ENCODE measurements at places on chromosomes 7 and 10.

DNA sequence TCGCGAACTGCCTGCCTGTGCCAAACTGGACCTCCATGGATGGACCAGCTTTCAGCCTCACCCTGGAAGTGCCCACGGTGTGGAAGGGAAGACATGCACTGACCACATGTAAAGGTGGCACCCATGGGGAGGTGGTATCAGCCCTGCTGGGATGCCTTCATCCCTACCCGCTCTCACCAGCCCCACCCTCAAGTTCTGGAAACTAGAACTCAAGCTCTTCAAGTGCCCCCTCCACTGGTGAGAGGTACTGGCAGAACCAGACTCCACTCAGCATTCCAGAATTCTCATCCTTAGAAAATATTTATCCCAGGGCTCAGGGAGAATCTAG lies 5.9 kb downstream of the ZNF488 start:
- no peak for DNase-seq

DNA sequence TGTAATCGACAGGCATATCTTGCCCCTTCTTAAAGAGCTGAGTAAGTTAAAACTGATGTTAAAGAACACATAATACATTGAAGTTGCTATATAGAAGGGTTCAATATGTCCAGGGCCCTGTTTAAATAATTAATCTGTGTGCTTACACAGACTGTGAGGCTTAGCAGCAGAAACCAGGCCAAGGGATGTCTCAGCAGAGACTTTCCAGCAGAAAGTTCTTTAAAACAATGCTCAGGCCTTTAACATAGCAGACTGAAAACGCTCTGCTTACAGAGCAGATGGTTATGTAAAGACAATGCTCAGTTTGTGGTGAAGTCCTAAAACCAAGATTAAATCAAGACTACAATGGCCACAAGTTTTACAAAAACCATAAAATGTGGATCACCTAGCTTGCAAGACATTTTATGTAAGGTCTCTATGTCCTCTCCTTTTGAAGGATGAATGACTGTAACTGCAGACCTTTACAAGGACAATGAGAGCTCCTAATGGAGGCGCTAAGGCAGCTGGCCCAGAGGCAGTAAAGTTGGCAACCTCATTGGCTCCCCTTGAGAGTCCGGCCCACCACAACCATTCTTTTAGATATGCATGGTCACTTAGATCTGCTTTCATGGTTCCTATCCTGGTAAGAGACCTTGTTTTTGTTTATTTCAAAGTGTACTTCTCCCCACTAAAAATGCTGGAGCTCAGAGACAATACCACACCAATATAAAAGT lies 56.3 kb downstream of the FZD1 start:
- DNase-seq, result no peak

- no peak for DNase-seq
Measured at GRCh38 chr7:86592185-86592584, 51.5 kb upstream of the GRM3 start.

DNA sequence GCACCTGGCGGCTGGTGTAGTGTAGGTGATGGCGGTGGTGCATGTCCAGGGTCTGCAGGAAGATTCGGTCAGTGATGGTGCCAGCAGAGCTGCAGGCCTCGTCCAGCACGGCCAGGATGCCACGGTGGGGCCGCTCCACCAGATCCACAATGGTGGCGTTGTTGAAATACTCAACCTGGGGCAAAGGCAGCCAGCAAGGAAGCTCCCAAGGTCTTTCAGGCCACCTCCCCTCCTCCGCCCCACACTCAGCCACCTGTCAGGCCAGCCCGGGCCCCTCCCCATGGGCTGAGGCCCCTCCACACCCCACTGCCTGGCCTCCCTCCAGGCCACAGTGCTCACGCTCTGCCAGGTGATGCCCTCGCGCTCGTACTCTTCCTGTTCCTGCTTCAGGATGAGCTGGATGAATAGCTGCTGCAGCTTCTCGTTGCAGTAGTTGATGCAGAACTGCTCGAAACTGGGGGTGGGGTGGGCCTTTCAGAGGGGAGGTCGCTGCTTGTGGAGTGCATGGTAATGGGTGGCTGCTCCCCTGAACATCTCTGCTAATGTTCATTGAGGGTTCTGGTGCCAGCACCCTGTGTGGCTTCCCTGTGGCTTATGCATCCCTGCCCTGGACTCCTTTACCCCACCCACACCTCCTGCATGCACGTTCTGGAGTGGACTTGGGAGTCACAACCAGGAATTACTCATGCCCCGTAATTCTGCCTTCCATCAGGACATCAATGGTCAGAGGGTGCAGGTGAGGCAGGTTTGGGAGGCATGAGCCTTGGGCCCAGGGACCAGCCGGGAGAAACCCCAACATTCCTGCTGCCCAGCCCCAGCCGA lies 8.9 kb downstream of the MYO1G start:
- DNase-seq, result no peak

DNA sequence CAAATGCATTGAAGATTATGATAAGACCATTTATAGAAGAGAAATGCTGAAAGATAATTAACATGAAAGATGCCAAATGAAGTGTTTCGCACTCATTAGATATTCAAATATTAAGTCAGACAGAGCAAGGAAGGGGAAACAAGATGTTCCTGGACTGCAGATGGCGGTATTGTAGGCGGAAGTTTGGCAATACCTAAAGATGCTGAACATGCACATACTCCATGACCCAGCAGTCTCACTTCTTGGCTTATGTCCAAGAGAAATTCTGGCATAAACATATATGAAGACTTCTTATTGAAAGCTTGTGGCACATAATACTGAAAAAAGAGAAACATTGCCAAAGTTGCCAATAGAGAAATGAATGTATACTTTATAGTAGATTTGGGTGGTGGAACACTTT lies 325.4 kb upstream of the SEMA3C start:
- DNase-seq, result no peak

DNA sequence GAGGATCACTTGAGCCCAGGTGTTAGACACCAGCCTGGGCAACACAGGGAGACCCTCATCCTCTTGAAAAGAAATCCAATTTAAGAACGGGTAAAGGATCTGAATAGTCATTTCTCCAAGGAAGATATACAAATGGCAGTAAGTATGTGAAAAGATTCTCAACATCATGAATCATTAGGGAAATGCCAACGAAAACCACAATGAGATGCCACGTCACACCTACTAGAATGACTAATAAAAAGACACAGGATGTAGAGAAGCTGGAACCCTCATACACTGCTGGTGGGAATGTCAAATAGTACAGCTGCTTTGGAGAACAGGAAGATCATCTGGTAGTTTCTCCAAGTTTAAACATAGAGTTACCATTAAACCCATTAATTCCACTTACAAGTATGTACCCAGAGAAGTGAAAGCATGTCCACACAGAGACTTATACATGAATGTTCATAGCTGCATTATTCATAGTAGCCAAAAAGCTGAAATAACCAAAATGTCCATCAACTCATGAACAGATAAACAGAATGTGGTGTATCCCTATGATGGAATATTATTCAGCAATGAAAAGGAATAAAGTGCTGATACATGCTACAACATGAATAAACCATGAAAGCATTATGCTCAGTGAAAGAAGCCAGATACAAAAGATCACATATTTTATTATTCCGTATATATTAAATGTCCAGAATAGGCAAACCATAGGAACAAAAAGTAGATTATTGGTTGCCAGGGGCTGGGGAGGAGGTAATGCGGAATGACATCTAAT lies 13.1 kb upstream of the ZMIZ2 start:
- no peak for DNase-seq

- no peak for DNase-seq
Measured at GRCh38 chr10:73876157-73876556, 1.8 kb upstream of the CAMK2G start.

GRCh38 chr7:124688991-124689390 lies 76.6 kb downstream of the GPR37 start:
- DNase-seq, result no peak

GRCh38 chr10:95422233-95422632 lies 131.4 kb upstream of the PDLIM1 start:
- no peak for DNase-seq

GRCh38 chr7:111132833-111133232 lies 41.9 kb downstream of the LRRN3 start:
- DNase-seq, result no peak

Measured in T-helper 2 cell (primary cell).